ENCODE measurements at places on chromosomes 6 and 20. TPM values are rescaled to one million over a fixed set of nuclear protein-coding genes. Genes with fewer than 3 reads are reported as not detected.
A peak's percentile ranks its signal among the peaks of the same experiment; 100 is the strongest.

DSP gene
- 0.17 TPM for total RNA-seq

DLL1 gene
- total RNA-seq: 15.8 TPM

BMP5 gene
- not detected for total RNA-seq

BPI gene
- total RNA-seq: not detected

TBXT gene
- not detected for total RNA-seq

DNA sequence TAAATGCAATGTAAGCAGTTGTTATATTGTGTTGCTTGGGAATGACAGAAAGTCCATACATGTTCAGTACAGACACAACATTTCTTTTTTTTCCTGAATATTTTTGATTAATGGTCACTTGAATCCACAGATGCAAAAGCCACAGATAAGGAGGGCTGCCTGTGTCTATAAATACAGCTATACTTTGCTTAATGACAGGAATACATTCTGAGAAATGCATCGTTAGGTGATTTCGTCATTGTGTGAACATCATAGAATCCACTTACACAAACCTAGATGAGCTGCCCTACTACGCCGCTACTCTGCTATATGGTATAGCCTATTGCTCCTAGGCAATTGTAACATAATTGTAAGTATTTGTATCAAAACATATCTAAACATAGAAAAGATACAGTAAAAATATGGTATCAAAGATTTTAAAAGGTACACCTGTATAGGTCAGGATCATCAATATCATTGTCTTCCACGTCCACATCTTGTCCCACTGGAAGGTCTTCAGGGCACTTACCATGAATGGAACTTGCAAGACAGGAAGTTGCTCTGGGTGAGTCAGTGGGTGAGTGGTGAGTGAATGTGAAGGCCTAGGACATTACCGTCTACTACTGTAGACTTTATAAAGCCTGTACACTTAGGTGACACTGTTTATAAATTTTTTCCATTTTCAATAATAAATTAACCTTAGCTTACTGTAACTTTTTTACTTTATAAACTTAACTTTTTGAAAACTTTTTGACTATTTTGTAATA lies 27.9 kb upstream of the POPDC3 start:
- H3K36me3 ChIP-seq: no peaks in the 10 kb centered on the region
- DNase-seq: no peak
- H3K27ac ChIP-seq: no peak overlapping the region
- H3K4me1 ChIP-seq: no peaks in the 10 kb centered on the region
- peaks cover 17% of the 10 kb centered on the region for H3K27me3 ChIP-seq

DNA sequence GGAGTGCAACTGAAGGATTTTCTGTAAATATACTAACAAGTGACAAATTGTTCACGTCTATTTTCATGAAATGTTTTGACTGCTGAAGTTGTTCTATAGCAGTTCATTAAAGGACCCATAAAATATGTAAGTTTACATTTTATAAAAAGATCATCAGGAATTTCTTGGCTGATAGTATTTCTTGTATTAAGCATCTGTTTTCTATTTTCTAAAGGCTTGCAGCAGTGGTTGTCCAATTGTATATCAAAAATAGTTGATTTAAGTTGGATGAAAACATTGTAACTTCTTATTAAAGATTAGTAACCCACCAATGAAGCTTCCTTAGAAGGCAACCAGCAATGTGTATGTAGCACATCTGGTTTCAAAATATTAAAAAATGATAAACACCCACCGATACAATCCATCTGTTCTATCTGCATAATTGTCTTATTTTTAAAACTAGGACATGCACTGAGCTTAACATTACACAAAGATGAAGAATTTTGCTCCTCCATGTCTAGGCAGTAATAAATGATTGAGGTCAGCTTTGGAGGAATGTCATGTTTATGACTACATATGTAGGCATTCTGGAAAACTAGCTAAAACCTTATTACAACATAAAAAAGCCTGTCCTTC lies 301.3 kb upstream of the TCF21 start:
- H3K27me3 ChIP-seq: peaks cover 6% of the 10 kb centered on the region
- H3K4me3 ChIP-seq: no peak overlapping the region
- no peak for DNase-seq
- H3K36me3 ChIP-seq: no peaks in the 10 kb centered on the region
- H3K4me1 ChIP-seq: no peaks in the 10 kb centered on the region

DNA sequence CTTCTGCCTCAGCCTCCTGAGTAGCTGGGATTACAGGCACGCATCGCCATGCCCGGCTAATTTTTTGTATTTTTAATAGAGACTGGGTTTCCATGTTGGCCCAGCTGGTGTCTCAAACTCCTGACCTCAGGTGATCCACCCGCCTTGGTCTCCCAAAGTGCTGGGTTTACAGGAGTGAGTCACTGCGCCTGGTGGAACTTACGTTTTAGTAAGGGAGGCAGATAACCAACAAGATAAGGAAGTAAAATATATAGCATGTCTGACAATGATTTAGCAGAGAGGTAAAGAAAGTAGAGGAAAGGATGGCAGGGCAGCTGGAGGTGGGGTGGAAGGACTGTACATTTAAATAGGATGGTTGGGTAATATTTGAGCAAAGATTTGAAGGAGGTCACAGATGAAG lies 12.8 kb upstream of the MYMX start:
- H3K27me3 ChIP-seq: peaks cover 32% of the 10 kb centered on the region
- H3K4me1 ChIP-seq: no peaks in the 10 kb centered on the region
- no peak overlapping the region for H3K27ac ChIP-seq
- H3K4me3 ChIP-seq: no peak overlapping the region
- DNase-seq: no peak

DNA sequence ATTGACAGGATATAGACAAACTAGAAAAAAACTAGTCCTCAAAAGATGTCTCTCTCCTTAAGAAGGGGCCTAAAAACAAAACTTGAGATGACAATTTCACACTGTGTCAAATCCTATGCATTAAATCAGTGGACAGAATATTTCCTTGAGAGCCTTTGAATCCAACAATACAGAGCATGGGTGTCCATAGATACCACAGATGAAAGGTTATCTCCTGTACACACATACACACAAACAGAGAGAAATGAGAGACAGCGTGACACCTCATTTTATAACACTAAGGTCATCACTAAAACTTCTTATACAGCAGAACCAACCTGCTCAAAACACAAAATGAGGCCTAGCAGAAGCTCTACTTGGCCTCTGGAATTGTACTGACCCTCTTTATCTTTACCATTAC lies 55.5 kb downstream of the MAP7 start:
- no peak overlapping the region for H3K27ac ChIP-seq
- no peak overlapping the region for H3K4me3 ChIP-seq
- peaks cover 13% of the 10 kb centered on the region for H3K27me3 ChIP-seq
- no peaks in the 10 kb centered on the region for H3K36me3 ChIP-seq

- DNase-seq: no peak
- H3K4me3 ChIP-seq: no peak overlapping the region
- no peaks in the 10 kb centered on the region for H3K27me3 ChIP-seq
- H3K36me3 ChIP-seq: no peaks in the 10 kb centered on the region
Observed at GRCh38 chr6:42083530-42083929, 33.2 kb downstream of the TAF8 start.

- no peaks in the 10 kb centered on the region for H3K36me3 ChIP-seq
- H3K27me3 ChIP-seq: peaks cover 1% of the 10 kb centered on the region
- peaks cover 58% of the 10 kb centered on the region for H3K4me1 ChIP-seq
- H3K27ac ChIP-seq: no peak overlapping the region
- DNase-seq: no peak
Observed at GRCh38 chr20:50347284-50348063, 156.8 kb downstream of the CEBPB start.

GRCh38 chr6:121503589-121503991 lies 68.1 kb downstream of the GJA1 start:
- no peaks in the 10 kb centered on the region for H3K36me3 ChIP-seq
- no peak overlapping the region for H3K4me3 ChIP-seq
- H3K4me1 ChIP-seq: peaks cover 3% of the 10 kb centered on the region
- H3K27me3 ChIP-seq: peaks cover 3% of the 10 kb centered on the region
- no peak for DNase-seq
- H3K27ac ChIP-seq: no peak overlapping the region

- H3K27me3 ChIP-seq: no peaks in the 10 kb centered on the region
- no peak overlapping the region for H3K27ac ChIP-seq
- DNase-seq: no peak
- H3K4me3 ChIP-seq: no peak overlapping the region
Observed at GRCh38 chr6:114718186-114718585, 375.4 kb upstream of the HS3ST5 start.

- DNase-seq: no peak
- no peaks in the 10 kb centered on the region for H3K27me3 ChIP-seq
- no peaks in the 10 kb centered on the region for H3K36me3 ChIP-seq
- no peaks in the 10 kb centered on the region for H3K4me1 ChIP-seq
- H3K4me3 ChIP-seq: no peak overlapping the region
Observed at GRCh38 chr6:77492530-77492929, 29.2 kb upstream of the HTR1B start.

DNA sequence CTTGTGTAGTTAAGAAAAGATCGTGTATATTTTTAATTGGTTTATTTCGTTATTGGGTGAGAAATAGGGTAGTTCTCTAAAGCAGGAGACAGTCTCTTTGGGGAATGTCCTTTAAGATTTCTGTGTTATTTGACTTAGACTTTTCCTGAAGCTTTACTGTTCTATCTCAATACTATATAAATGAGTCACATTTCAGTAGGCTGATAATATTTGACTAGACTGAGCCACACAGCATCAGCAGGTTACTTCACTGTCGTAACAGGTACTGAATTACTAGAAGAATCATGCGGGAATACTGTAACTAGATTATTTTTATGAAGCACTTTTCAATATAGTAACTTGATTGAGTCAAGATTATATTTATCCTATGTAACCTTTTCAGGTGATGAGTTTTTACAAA lies 1.4 kb downstream of the SMAP1 start:
- H3K4me3 ChIP-seq: peak overlapping the region; percentile 88
- peaks cover 26% of the 10 kb centered on the region for H3K36me3 ChIP-seq
- no peaks in the 10 kb centered on the region for H3K27me3 ChIP-seq
- H3K27ac ChIP-seq: no peak overlapping the region
- DNase-seq: no peak

DNA sequence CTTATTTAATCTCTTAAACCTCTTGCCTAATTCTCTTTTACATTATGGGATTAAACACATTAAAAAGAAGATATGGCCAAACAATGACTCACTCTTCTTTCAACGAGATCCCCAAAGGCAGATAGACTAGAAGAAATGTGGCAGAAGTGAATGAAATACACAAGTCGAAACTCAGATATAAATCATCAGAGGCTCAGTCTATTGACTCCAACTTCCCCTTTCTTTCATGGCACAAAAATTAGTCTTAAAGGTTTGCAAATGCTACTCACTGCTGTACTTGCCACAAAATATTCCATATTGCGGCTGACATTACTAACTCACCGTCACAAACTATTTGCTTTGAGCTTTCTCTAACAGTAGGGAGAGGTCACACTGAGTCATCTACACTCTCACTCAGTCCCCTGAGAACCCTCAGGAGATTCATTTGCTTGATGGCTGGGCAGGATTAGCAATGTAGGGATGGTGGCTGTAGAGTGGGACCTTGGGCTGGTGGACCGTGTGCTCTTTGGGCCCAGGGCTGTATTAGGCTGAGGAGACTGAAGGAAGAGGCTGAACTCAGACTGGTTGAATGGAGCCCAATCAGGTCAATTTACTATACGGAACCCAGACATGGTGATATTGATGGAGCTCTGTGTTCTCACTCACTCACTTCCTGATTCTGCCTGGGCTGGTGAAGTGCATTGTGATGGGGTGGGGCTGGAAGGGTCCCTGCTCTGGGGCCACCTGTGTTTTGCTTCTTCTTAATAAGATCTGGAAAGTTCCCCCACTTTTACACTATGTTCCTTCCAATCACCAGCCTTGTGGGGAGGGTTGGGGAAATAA lies 42.8 kb upstream of the UBR2 start:
- no peaks in the 10 kb centered on the region for H3K36me3 ChIP-seq
- no peaks in the 10 kb centered on the region for H3K4me1 ChIP-seq
- no peak for DNase-seq
- no peak overlapping the region for H3K27ac ChIP-seq
- H3K4me3 ChIP-seq: no peak overlapping the region

DNA sequence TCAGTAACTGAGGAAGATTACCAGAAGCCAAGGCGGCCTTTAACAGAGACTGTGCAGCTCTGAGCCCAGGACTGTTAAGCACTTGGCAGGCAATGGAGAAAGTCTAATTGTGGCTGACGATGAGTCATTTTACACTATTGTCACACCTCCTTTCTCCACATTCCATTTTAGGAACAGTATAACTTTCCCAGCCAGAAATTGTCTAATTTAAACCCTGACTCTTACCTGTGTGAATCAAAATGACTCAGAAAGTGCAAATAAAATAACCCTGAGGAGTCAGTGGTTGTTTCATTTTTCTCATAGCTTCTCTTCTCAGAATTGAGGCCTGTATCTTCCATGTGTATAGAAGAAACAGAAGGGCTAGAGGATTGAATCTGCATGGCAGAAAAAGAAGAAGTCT lies 40.0 kb upstream of the OPN5 start:
- no peak for DNase-seq
- no peak overlapping the region for H3K4me3 ChIP-seq
- H3K36me3 ChIP-seq: no peaks in the 10 kb centered on the region
- no peak overlapping the region for H3K27ac ChIP-seq
- H3K27me3 ChIP-seq: peaks cover 3% of the 10 kb centered on the region
- H3K4me1 ChIP-seq: peaks cover 4% of the 10 kb centered on the region

- H3K4me1 ChIP-seq: peaks cover 5% of the 10 kb centered on the region
- no peaks in the 10 kb centered on the region for H3K36me3 ChIP-seq
- DNase-seq: no peak
- no peak overlapping the region for H3K27ac ChIP-seq
- no peak overlapping the region for H3K4me3 ChIP-seq
Observed at GRCh38 chr6:163790266-163790840, 375.8 kb downstream of the QKI start.

DNA sequence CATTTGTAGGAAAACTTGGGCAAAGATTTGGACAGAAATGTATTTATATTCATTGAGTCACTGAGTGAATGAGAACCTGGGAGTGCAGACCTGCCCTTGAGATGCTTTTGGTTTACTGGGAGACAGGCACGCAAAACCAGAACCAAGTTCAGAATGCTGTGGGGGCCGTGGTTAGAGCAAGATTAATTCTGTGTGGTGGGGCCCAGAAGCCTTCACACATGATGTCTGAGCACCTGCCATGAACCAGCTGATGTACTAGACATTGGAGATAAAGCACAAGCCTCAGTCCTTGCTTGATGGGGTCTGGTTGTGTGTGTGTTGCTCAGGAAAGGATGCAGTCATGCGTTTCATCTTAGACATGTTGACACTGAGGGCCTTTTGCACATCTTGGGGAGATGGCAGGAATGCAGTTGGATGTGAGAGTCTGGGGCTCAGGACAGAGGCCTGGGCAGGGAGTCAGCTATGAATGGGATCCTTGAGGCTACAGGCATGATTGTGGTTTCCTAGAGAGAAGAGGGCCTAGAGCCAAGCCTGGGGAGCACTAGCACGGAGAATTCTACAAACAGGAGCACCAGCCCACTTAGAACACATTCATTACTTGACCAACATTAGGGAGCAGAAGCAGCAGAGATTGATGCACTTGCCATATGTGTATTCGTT lies 114.3 kb upstream of the TMEM181 start:
- H3K36me3 ChIP-seq: peaks cover 3% of the 10 kb centered on the region
- H3K4me3 ChIP-seq: no peak overlapping the region
- peaks cover 2% of the 10 kb centered on the region for H3K4me1 ChIP-seq
- DNase-seq: no peak
- H3K27ac ChIP-seq: no peak overlapping the region
